ENCODE measurements at places on chromosomes 4 and X.

GRCh38 chr4:141746026-141746425, 109.6 kb downstream of the IL15 start:
- no peak for DNase-seq

- peak; percentile 3 for DNase-seq
These were observed 954.3 kb downstream of the PCDH7 start for GRCh38 chr4:31674313-31674947.

- DNase-seq: no peak
These were observed 669.0 kb downstream of the ZNF674 start for GRCh38 chrX:45876206-45876605.

- no peak for DNase-seq
These were observed 38.8 kb downstream of the REPS2 start for GRCh38 chrX:16985286-16985685.

GRCh38 chr4:118180776-118181175, 146.5 kb downstream of the NDST3 start:
- no peak for DNase-seq

- no peak for DNase-seq
These were observed 1459.9 kb downstream of the PCDH7 start for GRCh38 chr4:32180086-32180485.

- no peak for DNase-seq
These were observed 35.2 kb downstream of the EVC start for GRCh38 chr4:5746250-5746649.

Measured in body of pancreas (tissue), 4 donors.